NCI-H1105 treated with DMSO at 0.1 percent for 48 hours (cell line): ENCODE measurements at places on chromosomes 7 and 10.
A peak's percentile ranks its signal among the peaks of the same experiment; 100 is the strongest.

GRCh38 chr10:12720217-12720981 lies 281.1 kb downstream of the CCDC3 start:
- peak; percentile 43 for DNase-seq

GRCh38 chr10:34254596-34254995 lies 560.5 kb downstream of the PARD3 start:
- peak; percentile 18 for DNase-seq

GRCh38 chr10:70333268-70333667 lies 49.2 kb downstream of the LRRC20 start:
- DNase-seq, result no peak

DNA sequence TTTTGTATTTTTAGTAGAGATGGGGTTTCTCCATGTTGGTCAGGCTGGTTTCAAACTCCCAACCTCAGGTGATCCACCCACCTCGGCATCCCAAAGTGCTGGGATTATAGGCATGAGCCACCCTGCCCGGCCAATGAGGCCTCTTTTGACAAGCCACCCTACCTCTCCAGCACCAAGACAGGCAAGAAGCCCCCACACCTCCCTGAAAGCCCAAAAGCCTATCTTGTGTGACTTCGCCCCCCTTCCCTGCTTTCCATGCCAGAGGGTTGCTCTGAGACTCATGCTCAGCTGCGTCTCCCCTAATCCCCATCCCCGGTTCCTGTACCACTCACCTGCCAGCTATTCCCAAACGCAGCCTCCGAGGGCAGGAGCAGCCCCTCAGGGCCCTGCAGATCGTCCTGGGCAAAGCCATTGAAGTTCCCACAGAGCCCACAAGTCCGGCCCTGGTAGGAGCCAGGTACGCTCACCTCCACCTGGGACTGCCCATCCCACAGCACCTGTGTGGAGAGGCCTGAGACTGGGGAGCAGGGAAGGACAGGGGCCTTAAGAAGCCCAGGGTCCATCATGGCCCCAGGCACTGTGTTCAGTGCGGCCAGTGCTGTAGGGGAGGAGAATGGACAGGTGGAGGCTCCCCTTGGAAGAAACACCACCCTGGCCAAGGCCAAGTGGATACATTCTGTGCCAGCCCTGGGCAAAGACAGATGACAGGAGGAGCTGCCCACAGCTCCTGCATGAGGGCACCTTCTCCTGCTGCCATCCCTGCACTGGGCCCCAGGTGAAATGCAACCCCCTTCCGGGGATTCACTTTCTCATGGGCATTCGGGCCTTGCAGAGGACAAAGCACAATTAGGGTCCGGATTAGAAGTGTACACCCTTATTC lies 15.8 kb downstream of the ATP6V1F start:
- DNase-seq, result no peak

DNA sequence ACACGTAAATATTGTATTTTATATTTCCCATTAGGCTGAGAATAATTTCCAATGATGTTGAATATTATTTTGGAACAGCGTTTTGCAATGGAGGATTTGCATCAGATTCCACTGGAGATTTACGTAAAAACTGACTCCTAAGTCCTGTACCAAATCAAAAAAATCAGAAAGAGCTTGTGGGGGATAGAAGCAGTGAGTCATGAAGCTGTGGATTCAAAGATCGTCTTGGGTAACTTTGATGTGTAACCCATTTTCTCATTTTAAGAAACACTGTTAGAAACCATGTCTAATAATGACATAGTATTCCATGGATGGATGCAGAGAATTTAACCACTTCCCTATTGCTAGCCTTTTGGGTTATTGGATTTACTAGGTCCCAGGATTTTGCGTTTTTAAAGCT lies 158.6 kb downstream of the INHBA start:
- DNase-seq, result no peak

- no peak for DNase-seq
Measured at GRCh38 chr10:118209215-118209614, 132.9 kb downstream of the FAM204A start.

GRCh38 chr7:155816996-155817395 lies 4.7 kb upstream of the SHH start:
- DNase-seq, result no peak

DNA sequence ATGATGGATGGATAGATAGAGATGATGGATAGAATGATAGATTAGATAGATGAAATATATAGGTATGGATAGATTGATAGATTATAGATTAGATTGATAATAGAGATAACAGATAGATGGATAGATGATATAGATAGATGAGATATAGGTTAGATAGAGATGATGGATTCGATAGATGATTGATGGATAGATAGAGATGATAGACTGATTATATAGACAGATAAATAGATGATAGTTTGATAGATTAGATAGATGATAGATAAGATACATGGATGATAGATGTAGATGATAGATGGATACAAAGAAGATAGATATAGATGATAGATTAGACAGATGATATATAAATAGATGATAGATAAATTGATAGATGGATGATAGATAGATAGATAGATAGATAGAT lies 448.1 kb downstream of the GALNT17 start:
- DNase-seq, result no peak

- DNase-seq, result no peak
Measured at GRCh38 chr10:87634311-87634710, 25.4 kb upstream of the PAPSS2 start.

DNA sequence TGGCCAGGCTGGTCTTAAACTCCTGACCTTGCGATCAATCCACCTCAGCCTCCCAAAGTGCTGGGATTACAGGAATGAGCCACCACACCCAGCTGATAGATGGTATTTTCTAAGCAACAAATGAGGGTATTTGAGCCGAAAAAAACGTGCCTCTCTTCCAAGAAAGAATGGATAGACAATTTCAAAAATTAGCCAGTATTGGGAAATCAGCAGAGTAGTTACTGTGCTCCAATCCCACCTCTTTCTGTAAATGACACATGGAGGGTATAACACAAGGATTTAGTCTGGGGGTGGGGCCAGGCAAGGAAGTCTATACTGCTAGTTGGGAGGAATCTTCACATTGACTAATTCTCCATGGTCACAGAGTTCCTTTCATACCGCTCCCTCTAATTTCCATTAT lies 9.2 kb upstream of the BPGM start:
- DNase-seq, result no peak

DNA sequence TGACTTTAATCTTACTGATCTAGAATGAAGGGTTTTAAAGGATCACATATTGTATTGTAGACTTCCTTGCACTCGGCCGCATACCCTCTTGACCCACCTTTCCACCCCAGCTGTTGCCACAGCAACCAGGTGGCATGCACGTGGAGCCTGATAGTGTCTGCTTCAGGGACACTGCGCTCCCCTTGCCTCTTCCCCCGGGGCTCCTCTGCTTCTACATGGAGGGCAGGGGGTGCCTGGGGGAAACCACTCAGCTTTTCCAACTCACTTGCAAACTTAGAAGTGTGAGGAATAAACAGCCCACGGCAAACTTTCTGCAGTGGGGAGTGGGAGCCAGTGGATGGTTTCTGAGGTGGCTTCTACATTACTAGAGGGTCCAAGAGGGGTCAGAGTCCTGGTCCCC lies 458.6 kb downstream of the PLXNA4 start:
- DNase-seq, result no peak

- peak; percentile 92 for DNase-seq
Measured at GRCh38 chr7:73842067-73842976, at the start of gene METTL27. Gene METTL27, minus strand, starts transcription at chr7:73842516. Its CDS starts 376 bp downstream, at chr7:73842140.

GRCh38 chr10:132806561-132807003 lies 20.6 kb upstream of the NKX6-2 start:
- DNase-seq, result no peak

GRCh38 chr7:15829691-15830090 lies 143.2 kb upstream of the MEOX2 start:
- DNase-seq, result no peak

- DNase-seq, result no peak
Measured at GRCh38 chr10:110725801-110726630, 81.9 kb downstream of the RBM20 start.

DNA sequence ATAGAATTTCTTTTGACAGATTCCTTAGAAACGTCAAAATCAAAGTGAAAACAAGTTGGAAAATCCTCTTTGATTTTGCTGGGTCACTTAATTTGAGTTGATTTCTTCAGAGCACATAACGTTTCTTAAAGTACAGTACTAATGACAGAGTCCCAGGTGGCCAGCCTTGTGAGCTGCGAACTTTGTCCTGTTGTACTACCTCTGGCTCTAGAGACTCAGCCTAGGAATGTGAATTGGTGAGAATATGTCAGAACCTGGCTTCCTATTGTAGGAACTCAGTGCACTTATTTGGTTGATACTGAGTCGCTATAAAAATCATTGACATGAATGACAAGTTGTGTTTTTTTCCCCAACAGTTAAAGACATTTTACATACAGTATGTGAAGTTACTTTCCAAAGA lies 20.2 kb downstream of the SDK1 start:
- DNase-seq, result no peak

DNA sequence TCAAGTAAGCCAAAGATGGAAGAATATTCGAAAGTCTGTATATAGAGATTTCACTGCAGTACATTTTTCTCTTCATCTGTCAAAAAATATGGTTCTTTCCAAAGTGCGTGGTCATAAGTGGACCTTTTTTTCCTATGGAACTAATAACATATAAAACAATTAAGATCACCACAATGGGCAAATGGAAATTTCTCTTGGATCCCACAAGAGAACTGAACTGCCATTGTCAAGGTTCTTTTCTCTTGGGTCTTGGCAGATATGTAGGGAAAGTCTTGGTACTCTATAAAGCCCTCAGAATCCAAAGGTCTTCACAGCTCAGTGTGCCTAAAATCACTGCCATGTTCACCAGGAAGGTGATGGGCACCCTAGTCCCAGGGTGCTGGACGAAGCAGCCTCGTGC lies at the start of gene OR6B1:
Gene OR6B1 (plus strand): TSS at position 301 of the 400 bp plus-strand sequence. CDS start 3,677 bp downstream, outside the sequence.
- DNase-seq, result no peak

- DNase-seq, result no peak
Measured at GRCh38 chr7:17342756-17343155, 44.3 kb downstream of the AHR start.

GRCh38 chr10:72008096-72008981 lies 44.1 kb downstream of the CHST3 start:
- no peak for DNase-seq

- no peak for DNase-seq
Measured at GRCh38 chr7:7178906-7179305, 3.4 kb upstream of the C1GALT1 start.

GRCh38 chr10:84531396-84531795 lies 203.0 kb downstream of the CCSER2 start:
- no peak for DNase-seq

- DNase-seq, result no peak
Measured at GRCh38 chr7:99953649-99954048, 22.2 kb downstream of the AZGP1 start.

DNA sequence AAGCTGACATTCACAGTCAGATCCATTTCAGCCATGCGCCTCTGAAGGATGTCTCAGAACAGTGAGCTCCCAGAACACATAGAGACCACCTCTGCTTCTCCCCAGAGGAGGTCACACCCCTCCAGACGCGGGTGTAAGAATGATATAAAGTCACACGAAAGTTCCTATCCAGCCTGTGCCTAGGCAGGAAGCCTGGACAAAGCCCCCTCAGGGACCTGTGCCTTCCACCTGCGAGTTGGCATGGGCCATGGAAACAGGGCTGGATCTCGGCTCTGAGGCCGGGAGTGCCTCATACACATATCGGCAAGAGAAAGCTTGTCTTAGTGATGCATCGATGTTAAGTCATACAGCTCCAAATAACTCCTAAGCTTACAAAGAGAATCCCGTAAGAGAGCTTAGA lies 5.0 kb downstream of the VIPR2 start:
- DNase-seq, result no peak

GRCh38 chr10:57468894-57469432 lies 798.7 kb downstream of the IPMK start:
- no peak for DNase-seq

GRCh38 chr7:52615021-52615695 lies 420.3 kb upstream of the POM121L12 start:
- DNase-seq, result peak; percentile 26

DNA sequence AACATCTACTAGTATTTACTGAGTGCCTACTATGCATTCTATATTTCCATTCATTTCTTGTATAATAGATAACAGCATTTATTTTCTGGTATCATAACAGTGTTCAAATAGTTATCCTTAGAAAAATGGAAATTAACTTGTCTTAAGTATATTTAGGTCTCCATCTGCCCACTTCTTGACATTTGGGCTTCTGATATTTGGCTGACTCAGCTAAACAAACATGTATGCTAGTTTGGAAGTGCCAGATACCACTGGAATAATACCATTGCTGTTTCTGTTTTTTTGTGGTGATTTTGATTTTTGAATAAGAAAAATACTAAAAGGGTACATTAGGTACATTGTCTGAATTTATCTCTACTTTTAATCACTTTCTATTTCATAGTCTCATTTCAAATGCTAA lies 169.2 kb downstream of the ST7 start:
- DNase-seq, result no peak

DNA sequence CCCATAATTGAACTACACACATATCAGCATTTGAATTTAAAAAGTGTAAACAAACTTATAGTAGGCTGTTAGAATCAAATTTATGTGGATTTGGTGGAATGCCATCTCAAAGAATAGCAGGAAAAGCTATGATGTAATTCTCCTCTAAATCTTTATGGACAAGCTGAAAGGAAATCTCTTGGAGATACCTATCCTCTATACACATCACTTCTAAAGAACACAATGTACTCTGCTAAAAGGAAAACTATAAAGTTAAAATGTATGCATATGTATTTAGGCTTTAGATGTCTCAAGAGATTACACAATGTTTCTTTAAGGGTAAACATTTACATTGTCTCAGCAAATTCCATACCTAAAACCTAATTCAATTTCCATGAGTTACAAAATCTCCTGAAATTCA lies 323.3 kb downstream of the CRPPA start:
- DNase-seq, result no peak

DNA sequence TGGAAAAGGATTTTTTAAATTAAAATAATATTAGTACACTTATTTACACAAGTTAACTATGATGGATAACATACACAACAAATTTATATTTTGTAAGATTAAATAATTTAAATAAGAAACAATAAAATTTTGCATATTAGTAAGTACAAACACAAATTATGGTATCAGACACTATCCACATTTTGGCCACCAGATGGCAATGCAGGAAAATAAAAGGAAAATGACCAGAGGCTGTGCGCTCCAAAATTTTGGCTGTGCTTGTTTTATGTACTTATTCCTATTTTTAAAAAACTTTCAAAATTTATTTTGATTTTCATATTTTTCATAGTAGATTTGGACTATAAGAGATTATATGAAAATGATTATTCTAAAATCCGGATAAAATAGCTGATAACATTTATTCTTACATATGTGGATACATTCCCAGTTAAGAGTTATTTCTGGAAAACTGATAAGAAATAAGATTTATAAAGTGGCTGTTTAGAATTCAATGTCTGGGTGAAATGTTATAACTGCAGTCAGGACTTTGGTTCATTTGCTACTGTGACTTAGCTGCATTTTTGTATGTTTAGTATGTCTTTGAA lies 274.7 kb upstream of the HGF start:
- peak; percentile 75 for DNase-seq

DNA sequence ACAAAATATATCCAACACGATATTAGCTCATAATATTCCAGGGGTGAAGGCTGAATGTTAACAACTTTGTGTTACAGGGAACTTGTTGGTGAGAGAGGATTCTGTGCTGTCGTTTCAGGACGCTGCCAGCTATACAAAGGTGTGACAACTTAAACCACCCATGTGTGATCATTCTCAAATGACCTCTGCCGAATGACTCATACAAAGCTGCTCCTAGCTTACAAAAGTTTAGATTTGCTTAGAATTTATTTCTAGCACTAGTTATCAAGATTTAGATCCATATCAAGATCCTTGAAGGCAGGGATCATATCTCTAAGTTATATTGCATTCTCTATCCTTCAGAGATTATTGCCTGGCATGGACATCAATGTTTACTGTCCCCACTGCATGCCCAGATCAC lies 65.3 kb downstream of the COBL start:
- no peak for DNase-seq
